Cerebellum (tissue), 4 donors: ENCODE measurements at places on chromosomes 7 and 10.
A peak's percentile ranks its signal among the peaks of the same experiment; 100 is the strongest.

DNA sequence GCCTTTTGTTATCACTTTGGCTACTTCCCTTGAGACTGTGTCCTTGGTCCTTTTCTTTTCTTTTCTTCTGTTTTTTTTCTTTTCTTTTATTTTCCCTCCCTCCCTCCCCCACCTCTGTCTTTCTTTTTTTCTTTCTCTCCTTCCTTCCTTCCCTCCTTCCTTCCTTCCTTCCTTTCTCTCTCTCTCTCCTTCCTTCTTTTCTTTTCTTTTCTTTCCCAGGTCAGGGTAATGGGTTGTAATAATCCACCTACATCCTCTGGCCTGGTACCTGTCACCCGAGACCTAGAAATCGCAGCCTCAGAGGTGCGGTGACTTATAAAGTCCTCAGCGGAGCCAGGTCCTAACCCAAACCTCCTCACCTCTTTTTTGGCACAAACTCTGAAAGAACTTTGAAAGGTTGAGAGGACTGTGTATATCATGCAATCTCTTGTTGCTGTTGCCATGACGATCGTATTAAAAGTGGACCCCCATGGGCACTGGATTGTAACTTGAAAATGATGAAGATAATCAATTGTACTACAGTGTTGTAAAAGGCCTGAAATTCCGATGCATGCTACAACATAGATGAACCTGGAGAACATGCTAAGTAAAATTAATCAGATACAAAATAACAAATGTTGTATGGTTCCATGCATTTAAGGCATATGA, 140.7 kb upstream of the AGK start:
- DNase-seq, result no peak

DNA sequence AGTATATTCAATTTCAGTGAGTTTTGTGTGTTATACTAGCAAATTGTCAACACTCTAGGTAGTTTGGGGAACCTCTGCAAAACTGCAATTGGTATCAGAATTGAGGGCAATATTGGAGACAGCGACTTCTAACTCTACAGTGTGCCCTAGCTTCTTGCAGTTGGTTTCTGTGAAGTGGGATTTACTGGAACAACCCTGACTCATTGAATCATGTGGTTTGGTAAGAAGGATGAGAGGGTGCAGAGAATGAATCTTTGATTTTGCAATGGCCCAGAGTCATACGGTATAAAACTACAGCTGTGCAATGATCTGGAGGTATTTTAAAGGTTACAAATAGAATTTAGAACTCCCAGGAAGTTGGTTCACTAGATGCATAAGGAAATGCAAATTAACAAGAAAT, 129.1 kb upstream of the PPP1R3A start:
- no peak for DNase-seq

- no peak for DNase-seq
Measured at GRCh38 chr7:142804728-142805207, 34.0 kb downstream of the PRSS2 start.

DNA sequence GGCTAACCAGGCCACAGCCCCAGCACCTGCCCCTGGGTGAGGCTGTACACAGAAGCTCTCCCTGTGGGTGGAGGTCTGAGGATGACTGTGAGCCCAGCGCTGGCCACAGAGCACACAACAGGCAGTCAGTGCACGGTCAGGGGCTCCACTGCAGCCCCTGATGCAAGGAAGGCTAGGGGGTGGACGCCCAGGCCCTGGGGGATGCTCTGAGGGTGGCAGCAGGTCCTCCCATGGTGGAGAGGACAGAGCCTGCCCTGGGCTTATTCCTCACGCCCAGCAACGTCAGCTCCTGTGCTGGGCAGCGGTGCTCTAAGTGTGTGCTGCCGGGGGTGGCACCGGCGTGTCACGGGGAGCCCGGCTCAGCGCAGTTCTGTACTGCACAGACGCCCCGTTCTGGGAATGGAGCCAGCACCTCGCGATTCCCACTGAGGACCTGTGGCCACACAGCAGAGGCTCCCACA, 223.2 kb downstream of the MAD1L1 start:
- peak; percentile 38 for DNase-seq

DNA sequence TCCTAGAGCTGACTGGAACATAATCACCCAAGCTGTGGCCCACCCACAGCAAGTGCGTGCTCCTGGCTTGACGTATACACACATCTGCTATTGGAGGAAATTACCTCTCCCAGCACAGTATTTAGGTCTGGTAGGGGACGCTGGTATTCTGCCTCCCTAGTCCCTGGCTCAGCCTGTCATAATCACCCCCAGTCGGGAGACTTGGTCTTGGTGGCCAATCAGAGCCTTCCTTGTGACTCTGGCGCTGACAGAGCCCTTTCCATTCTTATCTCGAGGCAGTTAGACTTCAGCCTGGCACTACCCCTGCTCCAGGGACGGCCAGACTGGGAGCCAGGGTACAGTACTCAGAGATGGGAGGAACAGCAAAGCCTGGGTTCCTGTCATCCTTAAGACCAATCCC, 14.3 kb upstream of the PRKAG2 start:
- no peak for DNase-seq

- DNase-seq, result no peak
Measured at GRCh38 chr10:72096115-72097000, 8.0 kb upstream of the SPOCK2 start.

DNA sequence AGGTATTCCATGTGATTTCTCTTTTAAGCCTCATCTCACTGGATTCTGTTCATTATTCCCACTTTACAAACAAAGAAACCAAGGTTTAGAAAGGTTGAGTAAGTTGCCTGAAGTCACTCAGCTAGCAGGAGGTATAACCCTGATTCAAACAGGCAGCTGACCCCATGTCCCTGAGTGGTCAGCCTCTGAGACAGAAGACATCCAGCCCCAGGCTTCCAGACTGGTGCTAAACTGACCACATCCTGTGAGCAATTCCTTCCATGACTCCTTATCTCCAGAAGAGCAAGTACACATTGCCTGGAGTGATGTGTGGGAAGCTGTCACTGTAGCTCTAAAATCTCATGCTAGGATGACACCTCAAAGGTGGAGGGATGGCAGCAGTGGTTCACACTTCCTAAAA, 3.7 kb downstream of the PLPP4 start:
- no peak for DNase-seq

DNA sequence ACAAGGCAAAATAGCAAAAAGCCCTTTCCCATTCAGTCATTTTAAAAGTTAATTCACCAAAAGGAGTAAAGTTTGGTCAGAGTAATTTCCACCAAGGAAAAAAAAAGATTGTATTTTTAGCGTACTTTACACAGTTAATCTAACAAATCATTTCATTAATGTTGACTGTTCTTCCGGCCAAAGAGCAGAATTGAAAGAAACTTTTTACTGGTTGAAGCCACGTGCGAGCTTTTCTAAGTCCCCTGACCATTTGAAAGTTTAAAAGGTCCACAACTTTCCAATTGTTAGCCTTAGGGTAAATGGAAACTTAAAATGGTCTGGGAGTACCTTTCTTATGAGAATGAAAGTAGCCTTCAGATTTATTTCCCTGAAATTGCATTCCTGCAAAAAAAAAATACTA, 296.7 kb downstream of the ARL4A start:
- DNase-seq, result no peak

DNA sequence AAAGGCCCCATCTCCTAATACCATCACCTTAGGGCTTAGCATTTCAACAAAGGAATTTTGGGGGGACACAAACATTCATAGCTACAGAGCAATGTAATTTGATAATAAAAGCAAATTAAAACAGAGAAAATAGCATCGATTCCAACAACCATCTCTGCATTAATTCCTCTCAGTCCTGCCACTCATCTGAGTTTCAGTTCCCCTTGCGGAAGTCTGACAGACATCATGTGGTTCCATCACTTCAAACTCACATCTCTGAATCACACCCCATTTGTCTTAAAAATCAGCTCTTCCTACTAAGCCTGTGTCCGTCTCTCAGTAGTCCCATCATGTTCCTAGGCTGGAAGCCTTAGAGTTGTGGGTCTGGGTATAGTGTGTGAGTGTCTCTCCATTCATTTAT, 3.6 kb downstream of the ADCK2 start:
- no peak for DNase-seq
